Stimulated activated CD8-positive, alpha-beta memory T cell treated with anti-CD3 and anti-CD28 coated beads, Interleukin-7, amount 100 ng/mL, for 1 hour (primary cell): ENCODE measurements at places on chromosomes 13 and 19.

- DNase-seq = peak; percentile 50
Observed at GRCh38 chr19:48152551-48152950, 17.6 kb downstream of the LIG1 start.

- DNase-seq = no peak
Observed at GRCh38 chr13:99124794-99125316, 75.8 kb upstream of the UBAC2 start.

- DNase-seq = no peak
Observed at GRCh38 chr13:77836423-77836822, 82.2 kb downstream of the EDNRB start.

GRCh38 chr19:1236576-1236975, 1.2 kb downstream of the CBARP start:
- no peak for DNase-seq

DNA sequence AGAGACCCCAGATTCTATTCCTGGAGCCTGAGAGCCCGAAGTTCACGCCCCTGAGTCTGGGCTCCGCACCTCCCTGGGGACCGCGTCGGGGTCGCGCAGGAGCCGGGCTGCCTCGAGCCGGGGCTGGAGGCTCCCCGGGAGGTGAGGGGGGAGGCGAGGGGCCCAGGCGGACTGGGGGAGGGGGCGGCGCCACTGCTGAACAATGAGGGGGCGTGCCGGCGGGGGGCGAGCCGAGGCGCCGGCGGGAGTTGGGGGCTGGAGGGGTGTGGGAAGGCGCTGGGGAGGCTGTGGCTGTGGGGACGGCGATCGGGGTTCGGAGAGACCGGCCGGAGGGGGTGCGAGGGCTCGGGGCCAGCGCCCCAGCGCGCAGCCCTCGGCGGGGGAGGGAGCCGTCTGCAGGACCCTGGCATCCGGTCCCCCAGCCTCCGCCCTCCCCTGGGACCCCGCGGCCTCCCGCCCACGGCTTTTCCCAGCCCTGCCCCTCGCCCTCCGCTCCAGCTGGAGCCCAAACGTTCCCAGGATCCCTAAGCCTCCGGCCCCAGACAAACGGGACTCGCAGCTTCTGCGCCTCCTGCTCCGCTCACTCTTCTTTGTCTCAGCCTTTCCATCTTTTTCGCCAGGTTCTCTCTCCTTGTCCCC, 922 bp downstream of the PLEKHG2 start:
- no peak for DNase-seq

- DNase-seq = peak; percentile 47
Observed at GRCh38 chr19:40907968-40908735, 26.1 kb upstream of the CYP2A7 start.

- no peak for DNase-seq
Observed at GRCh38 chr19:34171539-34171876, 796 bp upstream of the LSM14A start.

GRCh38 chr13:32849369-32849768, 166.9 kb upstream of the KL start:
- DNase-seq = no peak

DNA sequence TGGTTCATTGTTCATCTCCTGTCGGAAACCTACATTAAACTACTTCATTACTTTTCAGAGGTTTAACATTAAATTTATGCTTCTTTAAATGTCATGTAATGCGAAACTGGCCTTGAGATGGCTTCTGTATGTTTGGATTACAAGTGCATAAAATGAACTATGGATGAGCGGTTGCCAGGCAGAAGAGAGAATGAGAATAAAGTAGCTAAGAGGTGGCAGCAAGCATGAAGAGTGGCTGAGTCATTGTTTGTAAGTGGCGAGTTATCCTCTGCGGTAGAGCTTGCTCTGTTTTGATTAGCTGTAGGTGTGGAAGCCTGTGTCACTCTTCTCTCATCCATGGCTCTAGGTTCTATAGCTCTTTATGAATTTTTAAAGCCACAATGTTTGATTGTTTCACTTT, 1139.6 kb upstream of the PCDH9 start:
- DNase-seq = no peak

- no peak for DNase-seq
Observed at GRCh38 chr19:16446108-16446723, 25.6 kb downstream of the EPS15L1 start.

DNA sequence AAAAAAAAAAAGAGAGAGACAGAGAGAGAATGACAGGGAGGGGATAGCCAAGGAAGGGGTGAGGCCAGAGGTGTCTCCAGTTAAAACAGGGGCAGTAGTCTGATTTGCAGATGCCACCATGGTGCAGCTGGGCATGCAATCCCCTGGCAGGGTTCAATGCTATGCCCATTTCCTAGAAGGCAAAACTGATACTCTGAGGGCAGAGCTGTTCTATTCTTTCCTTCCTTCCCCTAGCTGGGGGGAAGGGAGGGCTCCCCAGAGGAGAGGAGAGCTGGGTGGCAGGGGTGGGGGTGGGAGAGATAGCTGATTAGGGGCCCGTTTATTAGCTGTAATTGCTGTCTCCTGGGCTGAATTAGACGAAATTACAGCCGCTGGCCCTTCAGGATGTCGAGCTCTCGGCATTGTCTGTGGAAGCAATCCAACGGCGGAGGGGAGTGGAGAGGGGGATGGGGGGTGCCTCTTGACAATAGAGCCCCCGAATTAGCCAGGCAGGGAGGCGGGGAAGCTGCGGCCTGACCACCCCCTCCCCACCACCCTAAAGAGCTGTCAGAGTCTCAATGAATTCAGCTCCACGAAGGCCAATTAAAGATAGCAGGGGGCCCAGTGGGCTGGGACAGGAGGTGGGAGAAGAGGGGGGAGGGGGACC, 14.4 kb upstream of the DPP9 start:
- no peak for DNase-seq

- no peak for DNase-seq
Observed at GRCh38 chr13:35961002-35961401, 170.2 kb downstream of the DCLK1 start.

- no peak for DNase-seq
Observed at GRCh38 chr19:23762548-23762883, 3.8 kb upstream of the ZNF681 start.

- no peak for DNase-seq
Observed at GRCh38 chr19:4830332-4830731, 1.2 kb downstream of the TICAM1 start.

DNA sequence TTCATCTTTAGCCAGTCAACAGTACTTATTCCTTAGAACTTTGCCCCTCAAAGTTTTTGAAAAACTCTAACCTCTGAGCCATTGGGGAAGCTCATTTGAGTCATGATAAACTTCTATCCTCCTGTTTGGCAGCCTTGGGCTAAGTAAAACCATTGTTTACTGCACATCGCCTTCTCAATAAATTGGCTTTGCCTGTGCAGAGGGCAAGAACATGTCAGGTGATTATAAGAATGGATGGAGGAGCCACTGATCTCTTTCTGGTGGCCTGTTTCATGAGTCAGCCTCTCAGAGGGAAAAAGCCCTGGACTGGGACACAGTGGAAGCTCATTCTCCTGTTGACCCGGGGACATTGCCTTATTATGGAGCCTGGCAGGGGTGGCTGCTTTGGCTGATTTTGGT, 19.4 kb upstream of the PSG4 start:
- no peak for DNase-seq

GRCh38 chr13:112910016-112910415, 59.0 kb upstream of the MCF2L start:
- DNase-seq = no peak

GRCh38 chr13:77774181-77774580, 76.7 kb downstream of the SLAIN1 start:
- no peak for DNase-seq

DNA sequence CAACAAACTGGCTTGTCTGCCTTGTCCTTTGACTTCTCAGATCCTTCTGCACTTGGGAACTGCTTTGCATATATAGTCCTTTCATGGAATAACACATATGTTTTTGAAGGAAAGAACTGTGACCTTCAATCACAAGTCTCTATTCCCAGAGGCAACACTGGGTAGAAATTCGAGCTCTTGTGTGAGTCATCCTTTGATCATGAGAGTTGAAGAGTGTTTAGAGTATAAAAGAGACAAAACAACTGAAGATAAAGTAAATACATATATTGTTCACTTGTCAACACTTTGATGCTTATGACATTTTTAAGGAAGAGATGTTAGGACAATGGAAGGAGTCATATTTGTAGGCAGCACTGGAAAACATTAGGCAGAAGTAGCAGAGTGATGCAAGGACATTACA, 5.2 kb upstream of the OR7A5 start:
- no peak for DNase-seq

GRCh38 chr19:17737690-17738153, 13.6 kb upstream of the FCHO1 start:
- DNase-seq = no peak

DNA sequence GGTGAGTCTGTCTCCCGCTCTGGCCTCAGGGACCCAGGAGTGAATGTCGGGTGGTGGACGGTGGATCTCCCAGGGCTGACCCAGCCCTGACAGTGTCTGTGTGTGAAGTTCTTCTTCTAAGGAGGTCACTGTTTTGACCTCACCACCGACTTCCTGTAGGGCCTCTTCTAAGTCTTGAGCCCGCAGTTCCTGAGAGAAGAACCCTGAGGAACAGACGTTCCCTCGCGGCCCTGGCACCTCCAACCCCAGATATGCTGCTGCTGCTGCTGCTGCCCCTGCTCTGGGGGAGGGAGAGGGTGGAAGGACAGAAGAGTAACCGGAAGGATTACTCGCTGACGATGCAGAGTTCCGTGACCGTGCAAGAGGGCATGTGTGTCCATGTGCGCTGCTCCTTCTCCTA, at the start of gene SIGLEC7:
Gene SIGLEC7, plus strand, starts transcription at position 183 of the 400 bp plus-strand sequence. Its CDS starts 69 bp downstream, at position 252.
- no peak for DNase-seq

DNA sequence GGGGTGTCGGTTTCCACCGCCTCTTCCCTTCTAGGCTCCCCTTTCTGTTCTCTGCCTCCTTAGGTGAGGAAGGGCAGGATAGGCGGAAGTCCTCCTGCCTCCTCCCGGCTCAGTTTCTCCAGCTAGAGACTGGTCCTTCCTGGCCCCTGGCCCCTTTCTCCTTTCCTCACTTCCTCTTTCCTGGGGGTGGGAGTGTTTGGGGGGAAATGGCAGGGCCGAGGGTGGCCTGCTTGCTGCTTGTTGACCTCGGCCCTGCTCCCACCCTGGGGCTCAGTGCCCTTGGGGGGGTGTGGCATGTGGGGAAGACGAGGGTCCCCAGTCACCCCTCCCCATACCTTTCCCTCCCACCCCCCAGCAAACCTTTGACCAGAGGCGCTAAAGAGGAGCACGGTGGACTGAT, 5.0 kb downstream of the U2AF2 start:
- no peak for DNase-seq
